Stimulated activated CD8-positive, alpha-beta memory T cell treated with anti-CD3 and anti-CD28 coated beads, Interleukin-4, amount 100 ng/mL, for 4 hours (primary cell): ENCODE measurements at places on chromosomes 5 and 9.

GRCh38 chr5:151154931-151155774 is 2.4 kb downstream of the ANXA6 start:
- no peak for DNase-seq

DNA sequence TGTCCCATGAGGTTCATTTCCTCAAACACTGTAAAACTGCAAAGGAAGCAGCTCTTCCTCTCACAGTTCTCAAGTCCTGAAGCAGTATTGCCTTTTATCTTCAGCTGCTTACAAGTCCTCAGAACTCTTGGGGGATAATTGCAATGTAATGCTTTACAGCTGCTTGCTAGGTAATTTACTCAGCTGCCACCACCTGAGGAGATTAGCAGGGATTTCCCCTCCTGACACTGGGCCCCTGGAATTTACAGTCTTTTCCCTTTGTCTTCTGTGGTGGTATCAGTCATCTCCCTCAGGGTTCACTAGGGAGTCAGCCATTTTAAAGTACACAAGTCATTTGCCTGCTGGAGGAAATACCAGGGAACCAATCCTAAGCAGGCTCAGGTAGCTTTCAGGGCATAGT is 754.3 kb upstream of the GRAMD2B start:
- no peak for DNase-seq

GRCh38 chr5:68288707-68289134 is 73.2 kb downstream of the PIK3R1 start:
- DNase-seq, result no peak

- DNase-seq, result no peak
Measured at GRCh38 chr9:14863402-14863801, 46.8 kb downstream of the FREM1 start.

DNA sequence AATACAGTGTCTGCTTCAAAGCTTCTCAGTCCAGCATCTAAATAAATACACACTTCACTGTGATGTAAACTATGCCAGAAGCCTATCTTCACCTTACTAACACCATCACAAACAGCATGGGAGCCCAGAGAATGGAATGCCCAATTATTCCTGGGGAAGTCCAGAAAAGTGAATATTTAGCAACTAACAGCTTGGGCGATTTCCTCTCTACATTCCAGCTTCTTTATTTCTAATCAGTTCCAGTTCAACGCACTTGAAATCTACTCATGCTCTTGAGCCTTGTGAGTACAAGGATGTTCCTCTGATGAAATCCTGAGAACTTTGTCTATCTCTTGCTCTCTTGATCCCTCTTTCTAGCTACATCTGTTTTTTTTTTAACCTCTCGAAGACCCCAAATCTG is 100.4 kb upstream of the C9orf72 start:
- no peak for DNase-seq
